ENCODE measurements at places on chromosomes 5 and 9.

GRCh38 chr5:97778451-97778850 is 595.4 kb upstream of the RIOK2 start:
- DNase-seq = no peak

DNA sequence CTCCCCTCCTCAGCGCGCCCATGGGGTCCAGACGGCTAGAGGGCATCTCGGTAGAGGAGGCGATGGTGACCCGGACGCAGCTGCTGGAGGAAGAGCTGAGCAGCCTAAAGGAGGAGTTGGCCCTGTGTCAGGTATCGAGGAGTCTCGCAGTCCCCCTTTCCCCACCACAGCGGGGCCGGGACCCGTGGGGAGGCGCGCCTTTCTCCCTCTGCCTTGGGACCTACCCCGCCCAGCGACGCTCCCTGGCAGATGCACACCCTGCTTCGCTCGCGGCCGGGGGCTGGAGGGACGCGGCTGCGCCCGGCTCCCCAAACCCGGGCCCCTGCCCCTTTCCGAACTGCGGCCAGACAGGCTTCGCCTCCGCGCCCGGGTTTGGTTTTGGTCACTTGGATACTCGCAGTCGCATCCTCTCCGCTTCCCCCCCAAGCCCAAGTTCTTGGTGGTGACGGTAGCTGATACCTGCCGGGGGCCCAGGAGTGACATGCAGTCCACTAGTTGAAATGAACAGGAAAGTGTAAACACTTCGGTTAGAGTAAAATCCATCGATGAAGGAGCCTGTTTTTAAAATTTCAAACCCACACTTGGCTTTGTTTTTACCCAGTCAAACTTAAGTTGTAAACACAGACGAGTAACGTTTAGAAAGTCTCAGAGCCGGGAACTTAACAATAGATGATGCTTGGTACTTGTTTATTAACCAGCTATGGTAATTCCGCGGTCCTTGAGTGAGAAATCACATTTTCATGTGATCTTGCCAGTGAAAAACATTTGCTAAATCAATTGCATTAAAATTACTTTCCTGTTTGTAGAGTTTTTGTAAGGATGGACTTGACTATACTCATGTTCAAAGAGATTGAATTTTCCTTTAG is 688 bp downstream of the CNTLN start:
- DNase-seq = peak; percentile 32

DNA sequence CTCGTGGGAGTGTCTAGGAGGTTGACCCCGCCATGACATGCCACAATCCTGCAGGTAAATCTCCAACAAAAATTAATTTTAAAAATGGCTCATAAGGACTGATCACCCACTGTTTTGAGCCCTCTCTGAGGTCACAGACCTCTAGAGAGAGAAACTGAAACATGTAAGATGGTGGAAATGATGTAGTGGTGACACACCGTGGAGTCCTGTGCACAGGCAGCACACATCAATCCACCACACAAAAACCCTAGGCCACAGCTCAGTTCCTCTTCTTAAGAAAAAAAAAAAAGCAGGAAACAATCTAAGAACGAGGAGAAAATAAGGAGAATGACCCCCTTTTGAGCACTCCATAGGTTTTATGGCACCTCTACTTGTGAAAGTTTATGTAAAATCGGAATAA is 93.8 kb upstream of the FAM120A start:
- DNase-seq = peak; percentile 65

GRCh38 chr5:39671561-39671961 is 246.8 kb upstream of the DAB2 start:
- no peak for DNase-seq

DNA sequence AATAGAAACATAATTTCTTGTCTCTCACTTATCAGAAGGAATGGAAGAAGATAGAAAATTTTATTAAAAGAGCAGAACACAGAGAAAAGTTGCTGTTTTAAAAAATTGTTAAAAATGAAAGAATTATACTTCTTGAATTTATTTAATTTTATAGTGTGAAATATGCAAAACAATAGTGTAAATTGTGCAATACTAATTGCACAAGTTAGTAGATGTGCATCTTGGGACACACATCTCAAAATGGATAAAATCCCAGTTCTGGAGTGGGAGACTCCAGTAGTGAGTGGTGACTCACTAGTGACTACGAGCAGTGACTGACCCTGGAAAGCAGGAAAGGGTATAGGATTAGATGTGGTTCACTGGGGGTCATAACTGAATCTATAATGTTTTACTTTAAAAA is 223.2 kb downstream of the MSX2 start:
- DNase-seq = no peak

Data from GM12865 (cell line).